ENCODE measurements at places on chromosomes 3 and 15. TPM values are rescaled to one million over a fixed set of nuclear protein-coding genes. Genes with fewer than 3 reads are reported as not detected.
A peak's percentile ranks its signal among the peaks of the same experiment; 100 is the strongest.

DNA sequence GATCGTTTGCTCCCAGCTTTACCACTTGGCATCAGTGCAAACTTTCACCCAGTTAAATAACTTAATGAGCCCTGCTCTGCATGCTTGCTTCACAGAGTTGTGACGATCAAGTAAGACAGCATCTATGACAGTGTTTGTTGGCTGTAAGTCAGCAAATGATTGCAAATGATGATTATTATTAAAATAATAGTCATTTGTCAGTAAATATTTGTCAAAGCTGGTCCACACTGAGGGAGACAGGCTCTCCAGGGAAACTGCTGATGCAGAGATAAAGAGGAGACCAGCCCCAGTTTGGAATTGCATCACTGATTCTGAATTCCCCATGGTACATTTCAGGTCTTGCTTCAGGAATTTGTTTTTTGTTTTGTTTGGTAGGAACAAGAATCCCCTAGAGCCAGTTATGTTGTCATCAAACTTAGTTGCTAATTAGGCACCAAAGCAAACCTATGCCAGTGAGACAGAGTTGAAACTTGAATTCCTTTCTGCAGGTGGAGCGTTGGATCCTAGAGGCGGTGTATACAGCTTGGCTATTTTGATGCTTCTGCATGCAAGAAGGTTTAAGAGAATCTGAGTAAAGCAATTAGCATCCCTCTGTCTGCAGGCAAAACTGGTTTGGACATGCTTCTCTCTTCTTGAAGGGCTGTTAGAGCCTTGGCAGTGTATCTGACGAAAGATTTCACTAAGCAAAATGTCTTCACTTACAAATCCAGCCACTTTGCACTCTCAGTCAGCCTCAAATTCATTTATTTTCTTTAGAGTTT is 338.6 kb upstream of the TPRG1 start:
- no peaks in the 10 kb centered on the region for H3K27me3 ChIP-seq
- no peak overlapping the region for H3K4me3 ChIP-seq
- no peaks in the 10 kb centered on the region for H3K36me3 ChIP-seq
- no peaks in the 10 kb centered on the region for H3K4me1 ChIP-seq

- H3K27me3 ChIP-seq = no peaks in the 10 kb centered on the region
- no peak overlapping the region for H3K27ac ChIP-seq
- H3K4me3 ChIP-seq = no peak overlapping the region
- H3K36me3 ChIP-seq = no peaks in the 10 kb centered on the region
Observed at GRCh38 chr3:110816008-110816407, 255.6 kb upstream of the NECTIN3 start.

GRCh38 chr3:106458952-106459351 is 590.1 kb upstream of the CBLB start:
- H3K27ac ChIP-seq = no peak overlapping the region
- DNase-seq = no peak
- no peak overlapping the region for H3K4me3 ChIP-seq
- H3K36me3 ChIP-seq = no peaks in the 10 kb centered on the region

- no peaks in the 10 kb centered on the region for H3K27me3 ChIP-seq
- H3K4me1 ChIP-seq = peaks cover 14% of the 10 kb centered on the region
- no peak for DNase-seq
Observed at GRCh38 chr15:98596131-98596530, 52.2 kb upstream of the IGF1R start.

DNA sequence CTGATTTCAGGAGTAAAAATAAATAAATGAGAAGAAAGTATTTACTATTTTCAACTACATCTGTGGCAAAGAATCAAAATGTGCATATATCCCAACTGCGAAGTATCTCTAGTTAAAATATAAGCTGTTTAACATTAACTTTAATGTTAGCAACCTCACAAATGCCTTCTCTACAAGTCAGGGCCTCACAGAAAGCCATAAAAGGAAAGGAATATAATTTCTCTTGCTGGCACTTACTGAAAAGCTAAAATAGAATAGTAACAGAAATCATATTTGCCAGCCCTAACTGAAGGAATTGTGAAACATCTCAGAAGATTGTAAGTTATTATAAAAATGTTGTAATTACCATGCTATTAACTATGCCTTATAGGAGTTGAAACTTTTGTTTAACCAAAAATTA is 65.1 kb upstream of the MBNL1 start:
- H3K4me3 ChIP-seq = no peak overlapping the region
- no peaks in the 10 kb centered on the region for H3K36me3 ChIP-seq
- DNase-seq = no peak
- no peaks in the 10 kb centered on the region for H3K4me1 ChIP-seq
- H3K27me3 ChIP-seq = no peaks in the 10 kb centered on the region

DNA sequence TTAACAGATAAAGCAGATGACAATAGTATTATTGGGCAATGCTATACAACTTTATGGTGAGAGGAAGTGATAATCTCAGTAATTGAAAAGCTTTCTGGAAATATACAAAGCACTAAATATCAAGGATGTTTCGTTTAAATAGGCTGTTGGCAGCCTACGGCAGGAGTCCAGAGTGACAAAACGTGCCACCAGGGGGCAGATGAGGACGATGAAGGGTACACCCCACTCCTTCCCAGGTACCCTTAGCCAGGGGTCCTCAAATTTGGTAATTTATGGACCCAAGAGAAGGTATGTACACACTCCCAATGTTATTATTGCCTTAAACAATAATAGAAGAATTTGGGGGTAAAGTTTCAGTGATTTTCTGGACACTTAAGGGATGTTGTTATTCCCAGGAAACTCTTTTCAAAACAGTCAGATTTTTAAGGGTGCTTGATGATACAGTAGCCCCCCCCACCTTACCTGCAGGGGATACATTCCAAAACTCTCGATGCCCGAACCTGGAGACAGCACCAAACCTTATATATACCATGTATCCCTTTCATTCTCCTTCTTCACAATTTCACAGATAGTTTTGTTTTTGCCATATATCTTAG is 1.4 kb upstream of the MAGEL2 start:
- peaks cover 3% of the 10 kb centered on the region for H3K36me3 ChIP-seq
- peak; percentile 77 for DNase-seq
- H3K27ac ChIP-seq = no peak overlapping the region

The CCDC9B gene
- 0.78 TPM for total RNA-seq

The ADGRG7 gene
- not detected for total RNA-seq

The SNURF gene
- total RNA-seq = 76.5 TPM

The GNAT1 gene
- not detected for total RNA-seq

Data from H1 (cell line).